ENCODE measurements at places on chromosomes 13 and 19.

GRCh38 chr19:55241935-55242464 lies 13.4 kb upstream of the TMEM86B start:
- DNase-seq, result no peak

DNA sequence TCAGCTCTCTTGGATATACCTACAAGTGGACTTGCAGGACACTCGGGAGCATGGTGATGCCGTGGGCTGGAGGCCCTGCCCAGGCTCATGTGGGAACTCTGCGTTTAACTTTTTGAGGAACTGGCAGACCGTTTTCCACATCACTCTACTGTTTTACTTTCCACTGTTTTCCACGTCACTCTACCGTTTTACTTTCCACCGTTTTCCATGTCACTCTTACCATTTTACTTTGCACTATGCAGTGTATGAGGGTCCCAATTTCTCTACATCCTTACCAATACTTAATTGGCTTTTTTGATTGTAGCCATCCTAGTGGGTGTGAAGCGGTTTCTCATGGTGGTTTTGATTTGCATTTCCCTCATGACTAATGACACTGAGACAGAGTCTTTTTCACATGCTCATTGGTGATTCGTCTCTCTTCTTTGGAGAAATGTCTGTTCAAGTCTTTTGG lies 40.5 kb downstream of the GATAD2A start:
- DNase-seq, result no peak

- DNase-seq, result no peak
Measured at GRCh38 chr13:99991013-99991827, 9.6 kb downstream of the ZIC2 start.

DNA sequence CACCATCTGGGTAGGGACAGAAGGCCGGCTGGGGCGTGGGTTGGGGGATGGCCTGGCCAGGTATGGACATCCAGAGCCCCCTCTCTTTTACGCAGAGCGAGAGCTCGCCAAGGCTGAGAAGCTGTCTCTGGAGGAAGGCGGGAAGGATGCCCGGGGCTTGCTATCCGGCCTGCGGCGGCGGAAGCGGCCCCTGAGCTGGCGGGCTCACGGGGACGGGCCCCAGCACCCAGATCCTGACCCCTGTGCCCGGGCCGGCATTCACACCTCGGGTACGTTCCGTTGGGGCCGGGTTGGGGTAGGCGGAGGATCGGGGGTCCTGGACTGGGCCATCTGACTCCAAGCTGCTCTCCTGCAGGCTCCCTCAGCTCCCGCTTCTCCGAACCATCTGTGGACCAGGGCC lies 8.7 kb upstream of the SCN1B start:
- no peak for DNase-seq

DNA sequence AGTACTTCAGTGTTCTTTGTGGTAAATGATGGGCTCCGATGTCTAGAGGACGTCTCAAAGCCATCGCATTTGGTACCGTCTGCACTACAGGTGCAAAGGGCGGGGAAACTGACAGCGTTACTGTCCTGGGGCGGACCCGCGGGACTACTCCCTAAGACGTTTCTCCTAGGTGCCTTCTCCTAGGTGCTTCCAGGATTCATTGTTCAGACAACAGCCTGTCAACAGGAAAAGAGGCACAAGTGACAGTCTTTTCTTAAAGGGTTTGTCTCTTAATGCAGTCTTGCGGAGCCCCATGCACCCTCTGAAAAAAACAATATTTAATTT lies 1.4 kb downstream of the SERTM1 start:
- DNase-seq, result no peak

DNA sequence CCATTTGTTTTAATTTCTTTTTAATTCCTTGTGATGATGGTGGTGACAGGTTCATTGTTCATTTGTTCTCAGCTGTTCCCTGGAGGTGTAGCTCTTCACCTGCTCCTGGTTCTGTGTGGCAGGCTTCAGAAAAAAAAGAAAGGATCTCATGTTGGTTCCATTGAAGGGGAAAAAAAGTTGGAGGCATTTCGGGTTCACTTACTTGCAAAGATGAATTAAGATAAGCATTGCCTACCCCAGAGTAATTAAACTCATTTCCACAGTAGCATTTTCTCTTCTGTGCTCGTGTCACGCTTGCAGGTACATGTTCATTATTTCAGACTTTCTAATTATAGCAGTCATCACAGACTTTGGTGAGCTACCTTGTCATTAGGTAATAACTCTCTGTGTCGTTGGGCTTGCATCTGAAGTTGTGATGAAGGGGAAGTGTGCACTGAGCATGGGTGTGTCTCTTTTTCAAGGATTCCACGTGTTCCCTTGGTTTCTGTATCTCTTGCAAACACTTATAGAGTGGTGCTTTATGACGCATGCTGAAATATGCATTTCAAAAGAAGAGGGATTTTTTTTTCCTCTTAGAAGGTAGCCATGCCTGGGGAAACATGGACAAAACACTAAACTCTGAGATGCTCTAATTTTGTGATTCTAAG lies 69.1 kb downstream of the MTUS2 start:
- DNase-seq, result no peak

GRCh38 chr19:15331419-15332310 lies 674 bp downstream of the BRD4 start:
- DNase-seq, result peak; percentile 69

GRCh38 chr13:113981194-113981605 lies 7.3 kb upstream of the C13orf46 start:
- no peak for DNase-seq

DNA sequence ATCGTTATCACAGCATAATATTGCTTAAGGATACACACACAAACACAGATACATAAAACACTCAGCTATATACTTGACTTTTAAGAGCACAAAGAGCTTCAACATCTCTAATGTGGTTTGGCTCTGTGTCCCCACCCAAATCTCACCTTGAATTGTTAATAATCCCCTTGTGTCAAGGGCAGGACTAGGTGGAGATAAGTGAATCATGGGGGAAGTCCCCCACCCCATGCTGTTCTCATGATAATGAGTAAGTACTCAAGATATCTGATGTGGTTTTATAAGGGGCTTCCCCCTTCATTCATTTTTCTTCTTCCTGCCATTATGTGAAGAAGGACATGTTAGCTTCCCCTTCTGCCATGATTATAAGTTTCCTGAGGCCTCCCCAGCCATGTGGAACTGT lies 481.4 kb downstream of the PCDH9 start:
- DNase-seq, result no peak

Measured in stimulated activated CD8-positive, alpha-beta memory T cell treated with anti-CD3 and anti-CD28 coated beads, Interleukin-7, amount 100 ng/mL, for 4 hours (primary cell).